Fibroblast of skin of abdomen (primary cell): ENCODE measurements at places on chromosomes 7 and 10.
A peak's percentile ranks its signal among the peaks of the same experiment; 100 is the strongest.

GRCh38 chr10:9198611-9199010 lies 1144.1 kb downstream of the GATA3 start:
- peak; percentile 81 for DNase-seq

DNA sequence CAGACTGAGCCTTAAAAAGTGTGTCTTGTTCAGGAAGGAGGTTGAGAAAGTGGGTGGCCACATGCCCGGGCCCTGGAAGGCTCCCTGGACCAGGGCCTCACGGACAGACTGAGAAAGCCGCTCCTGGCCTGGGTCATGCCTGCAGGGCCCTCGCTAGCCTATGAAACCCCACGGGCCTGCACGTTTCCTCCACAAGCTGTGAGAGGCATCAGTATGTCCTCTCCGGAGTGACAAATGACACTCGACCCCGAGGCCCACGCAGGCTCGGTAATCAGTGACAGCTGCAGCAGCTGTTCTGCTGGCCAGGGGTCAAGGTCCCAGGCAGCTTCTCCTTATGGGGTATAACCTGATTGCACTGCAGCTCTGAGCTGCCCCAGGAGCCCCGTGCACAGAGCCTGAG lies 47.6 kb downstream of the ASB13 start:
- DNase-seq: no peak

GRCh38 chr7:1969459-1970284 lies 263.1 kb downstream of the MAD1L1 start:
- no peak for DNase-seq

GRCh38 chr10:70677620-70678249 lies 5.4 kb downstream of the ADAMTS14 start:
- no peak for DNase-seq

GRCh38 chr10:33249137-33249536 lies 85.3 kb downstream of the NRP1 start:
- no peak for DNase-seq

DNA sequence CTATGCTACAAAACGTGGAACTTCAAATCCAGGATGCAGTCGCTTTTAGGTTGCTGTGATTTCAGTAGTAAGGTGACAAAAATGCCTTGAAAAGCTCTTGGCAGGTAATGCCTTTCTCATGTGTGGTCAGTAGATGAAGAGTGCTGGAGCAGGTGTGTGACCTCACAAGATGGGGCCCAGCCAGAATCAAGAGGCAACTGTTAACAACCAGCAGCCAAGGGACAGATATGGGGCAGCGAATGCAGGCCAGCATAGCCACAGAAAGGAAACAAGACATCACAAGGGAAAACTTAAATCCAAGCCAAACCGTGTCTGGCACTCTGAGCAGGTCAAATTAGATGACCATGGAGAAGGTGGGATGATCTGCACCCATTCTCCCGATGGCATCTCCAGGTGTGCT lies 12.3 kb downstream of the HUS1 start:
- no peak for DNase-seq

GRCh38 chr7:156892081-156892800 lies 742 bp downstream of the LMBR1 start:
- DNase-seq: peak; percentile 20

DNA sequence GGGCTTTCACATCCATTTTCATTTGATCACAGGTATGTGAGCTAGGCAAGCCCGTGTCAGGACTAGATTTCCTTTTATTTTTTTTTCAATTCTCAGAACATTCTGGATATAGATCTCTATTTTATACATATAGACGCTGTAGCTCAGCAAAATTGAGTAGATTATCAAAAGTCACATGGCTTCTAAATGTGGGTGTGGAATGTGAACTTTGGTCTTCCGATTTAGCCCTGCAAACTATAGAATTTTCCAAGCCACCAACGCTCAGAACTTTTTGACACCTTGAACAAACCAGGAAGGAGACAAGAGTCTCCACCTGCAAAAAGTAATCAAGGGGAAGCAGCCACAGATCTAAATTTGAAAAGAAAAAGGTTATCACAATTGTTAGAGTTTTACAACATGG lies 15.9 kb upstream of the FFAR4 start:
- no peak for DNase-seq

DNA sequence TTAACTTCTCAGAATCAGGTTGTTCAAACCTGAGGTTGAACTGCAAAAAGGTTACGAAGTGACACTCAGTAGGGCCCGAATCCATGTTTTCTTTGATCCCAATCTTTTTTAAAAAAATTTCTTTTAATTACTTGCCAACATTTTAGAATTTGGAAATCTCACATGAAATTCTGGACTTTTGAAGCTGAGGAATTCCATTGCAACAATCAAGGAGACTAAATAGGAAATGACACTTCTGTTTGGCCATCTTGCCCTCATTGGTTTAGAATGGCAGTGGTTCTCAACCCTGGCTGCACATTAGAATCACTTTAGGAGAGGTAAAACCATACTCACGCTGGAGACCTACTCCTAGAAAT lies 471 bp upstream of the TOMM7 start:
- no peak for DNase-seq

DNA sequence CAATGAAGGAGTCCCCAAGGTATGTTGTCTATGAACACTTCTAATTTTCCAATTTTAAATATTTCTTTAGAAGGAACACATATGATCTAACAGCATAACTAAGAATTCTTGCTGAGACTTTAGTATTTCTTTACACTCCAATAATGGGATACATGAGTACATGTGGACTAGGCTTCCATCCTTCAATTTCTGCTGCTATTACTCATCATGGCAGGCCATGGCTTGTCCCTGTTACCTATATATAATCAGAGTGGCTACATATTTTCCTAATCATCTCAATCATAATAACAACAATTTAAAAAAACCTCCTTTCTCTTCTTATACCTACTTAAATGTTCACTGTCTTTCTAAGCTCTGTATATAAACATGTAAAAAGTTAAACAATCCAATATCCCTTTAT lies 60.3 kb upstream of the TAC1 start:
- DNase-seq: no peak

GRCh38 chr7:100604976-100605911 lies 3.1 kb downstream of the PCOLCE start:
- no peak for DNase-seq

DNA sequence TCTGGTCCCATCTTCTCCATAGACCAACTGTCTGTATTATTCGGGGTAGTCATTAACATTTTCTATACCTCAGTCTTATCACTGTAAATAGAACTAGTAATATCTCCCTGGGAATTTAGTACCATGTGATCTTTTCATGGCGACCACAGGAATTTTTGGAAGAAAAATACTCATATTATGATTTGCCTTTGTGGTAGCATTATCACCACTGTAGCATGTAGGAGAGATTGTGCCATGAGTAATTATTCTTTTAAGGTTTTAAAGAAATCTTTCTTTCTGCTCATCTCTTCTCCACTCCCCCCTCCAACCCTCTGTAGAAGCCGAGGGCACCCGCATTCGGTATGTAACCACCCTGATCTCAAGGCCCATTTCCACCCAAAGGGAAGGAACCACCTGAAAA lies 25.0 kb downstream of the ZNF365 start:
- peak; percentile 52 for DNase-seq
